Right renal cortex interstitium (tissue), 3 donors: ENCODE measurements at places on chromosomes 7 and 10.

DNA sequence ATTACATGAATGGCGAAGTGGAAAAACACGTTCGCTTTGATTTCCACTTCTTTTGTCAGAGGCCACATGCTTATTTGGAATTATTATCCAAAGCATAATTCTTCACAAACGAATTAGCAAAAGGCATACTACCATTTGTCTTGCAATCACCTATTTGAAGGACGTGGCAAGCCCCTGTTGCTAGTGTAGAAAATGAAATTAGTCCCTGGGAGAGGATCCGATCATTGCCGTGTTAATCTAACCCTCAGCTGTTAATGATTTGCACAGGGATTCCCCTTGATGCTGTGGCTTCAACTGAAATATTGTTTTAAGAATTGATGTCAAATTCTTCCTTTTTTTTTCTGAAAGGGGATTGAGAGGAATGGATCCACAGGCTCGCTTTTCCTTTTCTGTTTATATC lies 4.6 kb downstream of the AGMO start:
- DNase-seq: no peak

GRCh38 chr10:116226766-116227165 lies 46.2 kb downstream of the GFRA1 start:
- DNase-seq: no peak

- no peak for DNase-seq
Measured at GRCh38 chr7:100675105-100675451, 1.5 kb downstream of the GNB2 start.

DNA sequence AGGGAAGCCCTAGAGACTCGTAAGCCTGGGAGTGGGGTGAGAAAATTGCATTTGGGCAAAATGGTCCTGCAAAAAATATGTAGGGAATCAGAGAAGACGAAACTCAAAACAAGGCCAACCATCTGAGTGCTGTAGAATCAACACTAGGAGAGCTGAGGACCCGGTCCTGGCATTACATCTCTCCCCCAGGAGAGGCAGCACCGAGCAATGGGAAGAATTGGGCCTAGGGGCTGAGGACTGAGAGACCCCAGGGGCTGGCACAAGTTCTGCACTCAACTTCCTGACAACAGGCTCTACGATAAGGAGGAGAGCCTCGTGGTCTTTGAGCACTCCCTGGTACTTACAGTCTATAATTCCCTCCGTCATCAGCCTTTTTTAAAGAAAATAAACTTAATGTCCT lies 47.6 kb downstream of the BPGM start:
- DNase-seq: no peak

GRCh38 chr10:6229746-6230145 lies 27.0 kb downstream of the PFKFB3 start:
- DNase-seq: no peak

DNA sequence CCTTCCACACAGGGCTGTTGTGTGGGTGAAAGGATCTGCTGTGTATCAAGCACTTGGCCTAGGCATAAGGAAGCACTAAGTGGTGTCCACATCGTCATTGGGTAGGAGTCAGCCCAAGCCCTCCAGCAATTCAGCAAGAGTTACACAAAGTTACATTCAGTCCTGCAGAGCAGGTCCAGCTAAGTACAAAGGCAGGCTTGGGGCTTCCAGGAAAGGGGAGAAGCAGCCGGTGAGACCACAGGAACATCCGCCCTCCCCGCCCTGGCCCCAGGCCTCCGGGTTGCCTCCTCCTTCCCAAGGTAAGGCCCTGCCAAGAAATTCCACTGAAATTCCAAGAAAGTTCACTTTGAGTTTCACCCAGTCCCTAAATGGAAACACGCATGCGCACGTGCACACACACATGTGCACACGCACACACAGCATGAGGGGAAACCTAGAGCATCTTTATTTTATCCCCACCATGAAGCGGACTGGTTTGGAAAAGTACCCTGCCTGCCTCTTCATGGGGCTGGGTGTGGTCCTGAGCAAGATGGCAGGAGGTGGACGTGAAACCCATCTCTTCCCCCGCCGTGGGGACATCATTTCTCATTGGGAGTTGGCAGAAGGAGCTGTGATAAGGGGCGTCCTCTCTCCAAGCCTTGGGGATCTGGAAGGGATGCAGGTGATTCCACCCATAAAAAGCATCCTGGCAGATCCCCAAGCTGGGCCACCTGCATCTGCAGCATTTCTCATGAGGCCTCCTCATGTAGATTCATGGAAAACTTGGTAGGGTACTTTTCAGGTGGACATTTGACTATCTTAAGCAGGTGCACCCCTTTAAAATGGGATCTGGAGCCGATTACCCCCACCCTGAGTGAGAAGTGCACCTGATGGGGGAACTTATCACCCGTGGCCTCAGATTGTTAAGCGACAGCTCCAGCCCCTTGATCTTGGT lies 69.1 kb upstream of the NANOS1 start:
- DNase-seq: no peak

DNA sequence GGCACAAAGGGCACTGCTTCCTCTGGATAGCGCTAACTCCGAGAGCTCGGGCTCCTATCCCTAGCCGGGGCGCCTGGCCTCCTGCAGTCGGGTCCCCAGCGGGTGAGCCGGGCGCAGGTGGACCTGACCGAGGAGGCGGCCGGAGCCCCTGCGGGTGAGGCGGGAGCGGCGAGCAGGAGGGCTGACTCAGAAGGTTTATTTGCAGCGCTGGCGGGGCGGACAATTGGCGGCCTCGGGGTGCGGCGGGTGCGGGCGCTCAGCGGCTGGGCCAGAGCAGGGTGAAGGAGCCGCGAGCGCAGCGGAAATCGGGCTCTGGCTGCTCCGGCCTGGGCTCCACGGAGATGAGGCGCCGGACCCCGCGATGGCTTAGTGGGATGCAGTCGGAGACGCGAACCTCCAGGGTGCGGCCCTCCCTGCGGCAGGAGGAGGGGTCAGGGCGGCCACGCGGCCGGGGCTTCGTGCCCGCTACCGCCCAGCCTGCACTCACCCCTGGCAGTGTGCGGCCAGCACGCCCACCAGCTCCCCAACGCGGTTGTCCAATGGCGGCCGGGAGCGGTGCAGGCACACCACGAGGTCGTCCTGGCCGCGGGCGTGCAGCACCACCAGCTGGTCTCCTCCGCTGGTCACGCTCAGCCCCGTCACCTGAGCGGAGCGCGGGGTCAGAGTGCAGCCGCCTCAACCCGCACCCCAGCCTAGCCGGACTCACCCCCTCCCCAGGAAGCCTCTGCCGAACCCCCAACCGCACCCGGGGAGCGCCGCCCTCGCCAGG lies 16.1 kb downstream of the MYO1G start:
- no peak for DNase-seq

GRCh38 chr10:89535171-89536012 lies at the start of gene SLC16A12:
Gene SLC16A12 (minus strand): TSS chr10:89535594. CDS start chr10:89462578, 73,016 bp downstream.
- DNase-seq: no peak

GRCh38 chr10:102602272-102603045 lies 41.8 kb upstream of the TRIM8 start:
- DNase-seq: no peak

DNA sequence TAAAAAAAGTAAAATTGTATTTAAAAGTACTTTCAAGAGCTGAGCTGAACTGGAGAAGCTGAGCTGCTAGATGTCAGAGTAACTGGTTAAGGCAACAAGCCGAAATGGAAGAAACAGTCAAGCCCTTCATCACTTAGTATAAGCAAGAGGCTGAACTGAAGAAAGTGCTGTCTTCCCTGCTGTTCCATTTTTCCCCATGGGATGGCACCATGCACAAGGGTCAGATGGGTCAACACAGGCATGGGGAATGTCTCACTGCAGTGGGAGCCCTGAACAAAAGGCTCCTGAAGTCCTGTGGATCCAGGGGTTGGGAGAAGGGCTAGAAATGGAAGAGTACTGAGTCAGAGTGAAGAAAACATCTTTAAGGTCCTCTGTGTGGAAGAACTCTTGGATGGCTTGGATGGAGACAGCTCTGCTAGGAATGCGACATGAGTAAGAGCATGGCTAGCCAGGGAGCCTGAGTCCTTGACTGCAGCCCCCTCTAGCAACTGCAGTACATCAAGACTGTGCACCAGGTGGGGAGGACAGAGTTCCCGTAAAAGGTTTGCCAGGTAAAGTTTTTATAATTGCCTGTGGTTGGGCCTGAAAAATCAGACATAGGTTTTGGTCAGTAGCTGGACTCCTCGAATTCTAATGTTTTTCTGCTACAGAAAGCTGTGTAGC lies 348.3 kb downstream of the GPR158 start:
- DNase-seq: no peak
